NCI-H1436 treated with DMSO at 0.1 percent for 48 hours (cell line): ENCODE measurements at places on chromosomes 6 and 20.

DNA sequence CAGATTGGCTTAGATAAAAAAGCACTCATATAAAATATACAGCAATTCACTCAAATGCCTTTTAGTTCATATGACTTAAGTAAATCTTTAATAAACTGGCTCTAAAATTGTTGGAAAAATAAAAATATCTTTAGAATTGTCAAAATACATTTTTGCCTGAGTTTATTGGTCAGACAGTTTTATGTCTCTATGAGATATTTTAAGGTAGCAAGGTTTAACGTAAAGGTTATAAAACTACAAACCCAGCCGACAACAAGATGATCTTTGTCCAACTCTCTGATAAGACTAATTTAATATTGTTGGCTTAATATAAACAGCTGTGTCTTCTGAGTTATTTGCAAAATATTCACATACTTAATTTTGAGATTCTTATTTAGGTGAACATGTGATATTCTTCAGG, 39.5 kb downstream of the RNASET2 start:
- no peak for DNase-seq

DNA sequence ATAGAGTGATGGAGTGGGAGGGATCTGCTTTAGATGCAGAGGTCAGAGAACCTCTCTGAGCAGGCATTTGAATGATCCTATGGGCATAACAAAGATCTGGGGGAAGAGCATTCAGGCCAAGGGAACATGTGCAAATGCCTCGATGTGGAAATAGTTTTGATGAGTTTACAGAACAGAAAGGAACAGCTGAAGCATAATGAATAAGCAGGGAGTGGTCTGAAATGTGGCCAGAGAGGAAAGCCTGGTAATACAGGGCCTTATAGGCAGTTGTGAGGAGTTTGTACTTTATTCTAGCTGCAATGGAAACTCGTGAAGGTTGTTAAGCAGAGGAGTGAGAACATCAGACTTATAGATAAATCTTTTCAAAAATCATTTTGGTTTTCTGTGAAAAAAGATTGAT, 33.0 kb upstream of the ME1 start:
- DNase-seq = no peak

DNA sequence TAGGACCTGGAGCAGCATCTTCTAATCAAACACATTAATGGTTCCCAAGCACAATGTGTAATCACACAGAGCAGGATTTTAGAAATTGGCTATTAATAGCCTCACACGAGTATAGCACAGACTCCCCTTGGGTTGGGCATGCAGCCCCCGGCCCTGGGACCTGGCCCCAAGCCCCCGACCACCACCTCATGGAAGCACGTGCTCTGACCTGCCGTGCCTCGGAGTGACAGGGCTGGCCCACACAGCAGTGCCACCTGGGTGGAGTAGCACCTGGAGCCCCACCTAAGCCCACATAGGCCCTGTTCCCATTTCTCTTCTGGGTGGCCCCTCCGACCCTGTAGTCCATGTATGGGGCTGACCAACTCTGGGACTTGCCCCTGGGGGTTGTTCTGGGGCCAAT, 171.8 kb downstream of the TTLL2 start:
- DNase-seq = no peak

GRCh38 chr6:90044182-90044832, 150.0 kb downstream of the GJA10 start:
- no peak for DNase-seq

DNA sequence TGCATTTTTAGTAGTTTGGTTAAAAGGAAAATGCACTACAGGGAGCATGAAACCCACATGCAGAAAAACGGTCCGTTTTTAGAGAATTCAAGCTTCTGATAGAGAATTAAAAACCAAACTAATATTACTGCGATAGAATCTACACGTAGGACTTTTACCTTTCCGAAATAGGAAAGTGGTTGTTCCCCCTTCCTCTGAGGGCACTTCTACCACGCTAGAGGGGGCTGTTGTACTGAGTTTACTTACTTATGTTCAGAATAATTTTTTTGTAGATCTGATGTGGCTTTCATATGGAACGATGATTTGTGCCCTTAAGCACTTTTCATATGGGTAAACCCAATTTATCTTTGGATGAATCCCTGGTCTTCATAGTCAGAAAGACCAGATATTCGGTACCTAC, 264.3 kb upstream of the PLN start:
- DNase-seq = peak; percentile 19

- DNase-seq = no peak
These were observed 363.2 kb downstream of the QKI start for GRCh38 chr6:163777716-163778115.

DNA sequence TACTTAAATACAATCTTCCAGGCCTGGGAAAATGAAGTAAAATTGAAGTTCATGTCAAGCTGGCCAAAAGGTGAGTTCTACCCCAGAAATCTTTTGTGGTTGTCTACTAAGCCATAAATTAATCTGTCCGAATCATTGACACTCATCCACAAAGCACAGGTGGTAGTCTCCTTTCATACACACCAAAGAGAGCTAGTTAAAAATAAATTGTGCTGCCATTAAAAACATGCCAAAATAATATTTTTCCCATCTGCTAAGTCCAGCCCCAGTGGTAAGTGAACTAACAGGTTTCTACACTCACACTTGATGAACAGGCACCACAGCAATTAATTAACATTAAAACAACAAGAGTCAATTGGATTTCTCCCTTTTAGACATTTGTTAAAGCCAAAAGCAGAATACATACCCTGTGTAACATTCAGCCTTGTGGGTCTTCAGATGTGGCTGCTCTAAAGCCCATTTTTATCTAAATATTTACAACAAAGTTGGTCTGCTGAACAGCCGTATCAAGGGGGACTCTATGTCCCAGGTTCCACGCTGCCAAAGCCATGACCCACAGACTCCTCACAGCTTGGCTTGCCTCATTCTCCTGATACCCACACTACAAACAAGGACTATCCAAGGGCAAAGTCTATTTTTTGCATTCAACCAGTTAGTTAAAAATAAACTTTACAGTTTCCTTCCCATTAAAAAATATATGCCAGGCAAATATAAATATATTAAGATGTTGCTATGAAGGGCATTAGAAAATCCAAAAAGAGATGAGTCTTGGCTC, 490.4 kb downstream of the BMP2 start:
- DNase-seq = no peak

DNA sequence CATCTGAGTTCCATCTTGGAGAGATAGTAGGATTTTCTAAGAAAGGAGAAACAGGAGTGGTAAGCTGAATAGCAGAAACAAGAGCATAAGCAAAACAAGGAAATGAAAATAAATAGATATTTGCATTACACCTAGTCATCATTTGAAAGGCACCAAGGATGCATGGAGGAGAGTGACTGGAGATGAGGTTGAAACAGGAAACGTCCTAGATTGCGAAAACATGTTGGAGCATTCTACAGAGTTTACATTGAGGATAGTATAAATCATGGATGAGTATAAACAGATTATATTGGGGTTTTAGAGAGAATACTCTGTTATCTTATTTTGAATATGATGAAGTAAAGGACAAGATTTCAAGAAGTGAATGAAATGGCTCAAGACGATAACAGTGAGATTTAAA, 507.3 kb downstream of the EYS start:
- no peak for DNase-seq

DNA sequence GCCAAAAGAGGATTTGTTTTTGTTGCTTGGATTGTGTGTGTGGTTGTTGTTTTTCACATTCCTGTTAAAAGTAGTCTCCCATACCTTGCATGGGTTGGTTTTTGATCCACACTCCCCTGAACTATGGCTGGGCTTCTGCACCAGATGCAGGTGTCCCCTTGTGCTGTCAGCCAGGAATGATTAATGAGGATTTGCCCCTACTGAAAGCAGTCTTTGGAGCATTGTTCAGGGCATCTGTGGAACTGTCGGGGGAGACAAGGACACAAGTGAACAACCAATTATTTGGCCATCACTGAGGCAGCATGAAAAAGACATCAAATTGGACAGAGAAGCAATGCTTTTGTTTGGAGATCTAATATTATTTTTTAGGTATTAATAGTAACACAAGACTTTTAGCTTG, 373.2 kb upstream of the MMS22L start:
- DNase-seq = no peak

- DNase-seq = no peak
These were observed 19.3 kb downstream of the UQCC2 start for GRCh38 chr6:33692078-33692759.

- no peak for DNase-seq
These were observed 3.1 kb downstream of the CHMP4B start for GRCh38 chr20:33814238-33814712.

DNA sequence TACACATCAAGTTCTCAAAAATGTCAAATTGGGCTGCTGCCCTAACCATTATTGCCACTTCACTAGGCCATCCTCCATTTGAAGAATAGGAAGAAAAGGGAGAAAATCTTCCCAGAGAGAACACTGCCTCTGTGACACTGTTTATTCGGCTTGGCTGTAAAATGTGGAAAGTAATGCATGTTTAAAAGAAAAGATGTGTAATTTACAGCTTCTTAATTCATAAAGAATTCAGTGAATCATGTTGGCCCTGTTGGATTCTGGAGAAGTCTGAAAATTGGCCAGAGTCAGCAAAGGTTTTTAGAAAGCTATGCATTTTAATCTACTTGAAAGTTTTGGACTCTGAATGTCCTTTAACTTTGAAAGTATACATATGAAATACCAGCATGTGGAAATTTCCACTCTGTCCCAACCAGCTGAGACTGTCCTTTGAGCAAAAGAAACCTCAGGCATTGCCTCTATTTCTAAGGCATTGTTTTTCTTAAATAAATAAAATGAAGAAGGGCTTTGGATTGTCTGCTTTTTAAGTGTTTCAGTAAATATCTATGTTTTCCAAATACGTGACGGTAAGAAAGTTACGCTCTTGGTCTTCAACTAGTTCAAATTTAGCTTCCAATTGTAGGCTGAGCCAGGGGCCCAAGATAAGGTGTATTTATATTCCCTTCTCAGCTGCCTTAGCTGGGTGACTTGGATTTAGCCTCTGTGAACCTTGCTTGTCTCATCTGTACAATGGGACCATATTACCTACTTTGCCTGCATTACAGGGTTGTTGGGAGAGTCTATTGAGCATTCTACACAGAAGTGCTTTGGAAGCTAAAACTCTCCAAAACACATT, 222.2 kb downstream of the UST start:
- DNase-seq = no peak

DNA sequence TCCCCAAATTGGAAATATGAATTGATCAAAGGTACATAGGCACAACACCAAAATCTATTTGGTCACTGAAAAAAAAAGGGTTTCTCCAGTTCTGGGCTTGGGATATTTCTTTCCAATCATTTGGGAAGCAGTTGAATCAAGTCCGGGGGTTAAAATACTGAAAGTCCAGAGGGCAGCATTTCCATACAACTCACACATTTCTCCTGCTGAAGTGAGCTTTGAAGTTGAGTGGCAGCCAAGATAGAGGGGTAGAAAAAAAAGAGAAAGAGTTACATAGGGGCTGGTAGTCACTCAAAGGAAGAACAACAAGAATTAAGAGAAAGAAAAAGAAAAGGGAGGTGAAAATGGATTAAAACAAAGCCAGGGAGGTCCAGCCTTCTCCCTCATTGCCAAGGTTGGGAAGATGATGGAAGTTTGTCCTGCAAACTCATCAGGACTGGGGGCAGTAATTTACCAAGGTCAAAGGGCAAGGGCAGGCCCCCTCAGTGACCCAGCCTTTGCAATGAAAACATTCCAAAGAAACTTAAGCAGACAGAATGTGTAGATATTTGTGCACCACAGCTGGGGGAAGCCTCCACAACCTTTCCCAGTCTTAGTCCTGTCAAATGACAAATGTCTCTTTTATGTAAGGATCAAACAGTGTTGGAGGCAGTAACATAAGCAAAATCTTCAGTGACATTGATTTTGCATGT, 525.3 kb upstream of the JARID2 start:
- no peak for DNase-seq

DNA sequence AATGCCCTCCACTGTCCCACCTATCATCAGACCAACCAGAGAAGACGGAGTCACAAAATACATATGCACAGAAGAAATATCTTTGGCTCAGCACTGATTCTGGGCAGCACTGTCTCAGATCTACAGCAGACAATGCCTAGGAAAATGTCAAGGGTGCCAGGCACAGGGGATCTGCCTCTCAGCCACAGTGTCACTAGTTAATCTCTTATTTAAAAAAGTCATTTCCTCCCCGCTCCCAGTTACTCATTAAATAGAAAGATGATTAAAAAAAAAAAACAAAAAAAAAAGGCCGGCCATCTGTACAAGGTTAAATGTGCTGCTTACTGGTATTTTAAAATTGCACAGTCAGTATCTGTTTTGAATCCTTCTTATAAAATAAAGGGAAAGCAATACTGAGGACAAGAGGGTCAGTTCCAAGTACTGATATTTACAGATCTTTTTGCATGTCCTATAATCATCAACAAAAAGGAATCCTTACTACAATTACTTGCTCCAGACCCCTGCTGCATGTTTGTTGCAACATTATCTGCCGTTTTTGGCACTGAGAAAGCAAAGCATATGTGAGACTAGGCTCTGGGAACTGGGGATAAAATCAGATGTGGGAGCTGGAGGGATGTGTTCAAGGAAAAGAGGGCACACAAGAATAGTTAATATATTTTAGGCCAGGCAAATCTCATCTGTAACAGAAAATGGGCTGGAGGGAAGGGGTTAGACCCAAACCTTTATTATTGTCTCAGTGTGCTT, 299.3 kb downstream of the KIF16B start:
- no peak for DNase-seq

- DNase-seq = no peak
These were observed 1.2 kb downstream of the PDE7B start for GRCh38 chr6:135852746-135853145.

GRCh38 chr6:67362976-67363375, 1272.1 kb upstream of the ADGRB3 start:
- DNase-seq = no peak

GRCh38 chr6:6003621-6004366, 2.9 kb downstream of the NRN1 start:
- no peak for DNase-seq

- no peak for DNase-seq
These were observed 156.1 kb downstream of the DLL1 start for GRCh38 chr6:170134471-170135440.

DNA sequence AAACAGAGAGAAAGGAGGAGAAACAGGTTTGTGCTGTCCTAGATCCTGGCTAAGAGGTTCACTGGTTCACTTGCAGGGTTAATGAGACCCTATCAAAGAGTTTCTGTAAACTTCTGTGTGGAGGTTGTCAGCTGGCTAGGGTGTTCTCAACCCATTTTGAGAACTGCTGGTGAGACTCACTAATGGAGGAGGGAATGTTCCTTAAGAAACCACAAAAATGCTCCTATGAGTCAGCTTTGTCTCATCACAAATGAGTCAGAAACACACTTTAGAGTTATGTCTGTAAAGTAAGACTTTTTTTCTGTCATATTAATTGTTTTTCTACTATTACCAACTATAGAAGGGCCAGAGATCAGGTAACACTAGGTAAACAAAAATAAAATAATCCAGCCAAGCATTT, 884.4 kb downstream of the PHF3 start:
- DNase-seq = no peak
